Vagina (tissue), 2 donors: ENCODE measurements at places on chromosomes 16 and 17.

DNA sequence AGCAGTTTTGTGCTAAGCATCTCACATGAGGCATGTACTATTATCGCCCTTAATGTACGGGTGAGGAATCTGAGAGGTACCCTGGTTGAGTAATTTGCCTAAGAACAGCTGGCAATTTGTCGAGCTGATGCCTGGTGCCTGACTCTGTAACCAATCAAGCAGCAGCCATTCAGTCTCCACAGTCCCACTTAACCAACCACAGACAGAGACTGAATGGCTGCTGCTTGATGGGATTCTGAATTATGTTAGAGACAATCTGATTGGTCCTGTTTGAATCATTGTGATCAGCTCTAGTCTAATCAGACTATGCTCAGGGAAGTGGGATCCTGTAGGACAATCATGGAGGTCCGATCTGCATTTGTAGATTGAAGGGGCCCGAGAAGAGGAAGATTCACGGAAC, 447.0 kb downstream of the SHISA9 start:
- no peak for DNase-seq

DNA sequence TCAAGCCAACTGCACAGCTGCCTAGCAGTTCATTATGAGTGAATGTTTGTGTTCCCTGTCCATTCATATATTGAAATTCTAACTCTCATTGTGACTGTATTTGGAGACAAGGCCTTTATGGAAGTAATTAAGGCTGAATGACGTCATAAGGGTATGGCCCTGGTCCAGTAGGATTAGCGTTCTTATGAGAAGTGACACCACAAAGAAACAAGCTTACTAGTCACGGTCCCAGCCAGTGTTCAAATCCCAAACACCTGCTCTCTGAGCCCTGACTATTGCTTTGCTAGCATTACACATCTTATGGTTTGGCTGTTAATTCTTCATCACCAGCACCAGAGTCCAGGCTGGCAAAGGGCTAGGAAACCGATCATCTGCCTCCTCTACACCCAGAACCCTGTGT, 2.2 kb downstream of the ZNF668 start:
- no peak for DNase-seq

DNA sequence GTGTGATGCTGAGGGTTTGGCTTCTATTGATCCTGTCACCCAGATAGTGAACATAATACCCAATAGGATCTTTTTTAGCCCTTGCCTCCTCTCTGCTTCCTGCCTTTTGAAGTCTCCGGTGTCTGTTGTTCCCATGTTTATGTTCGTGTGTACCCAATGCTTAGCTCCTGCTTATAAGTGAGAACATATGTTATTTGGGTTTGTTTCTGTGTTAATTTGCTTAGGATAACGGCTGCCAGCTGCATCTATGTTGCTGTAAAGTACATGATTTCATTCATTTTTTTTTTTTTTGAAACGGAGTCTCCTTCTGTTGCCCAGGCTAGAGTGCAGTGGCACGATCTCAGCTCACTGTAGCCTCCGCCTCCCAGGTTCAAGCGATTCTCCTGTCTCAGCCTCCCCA, 23.0 kb downstream of the DUS2 start:
- DNase-seq, result no peak

DNA sequence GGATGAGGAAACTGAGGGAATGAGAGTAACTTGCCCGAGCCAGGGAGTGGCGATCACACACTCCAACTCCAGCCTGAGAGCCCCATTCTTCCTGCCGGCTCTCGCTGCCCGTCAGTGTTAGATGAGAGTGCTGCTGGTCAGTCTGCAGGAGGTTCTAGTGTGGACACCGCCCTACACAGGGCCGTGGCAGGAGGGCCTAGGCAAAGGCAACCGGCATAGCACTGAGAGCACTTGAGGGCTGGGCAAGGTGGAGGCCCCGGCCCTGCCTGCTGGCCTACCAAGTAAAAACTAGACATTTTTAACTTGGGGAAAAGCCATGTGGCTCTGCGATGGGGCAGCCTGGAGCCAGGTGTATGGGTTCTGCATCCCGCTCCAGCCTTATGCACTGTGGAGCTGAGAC, 354.8 kb downstream of the SEC14L1 start:
- no peak for DNase-seq

DNA sequence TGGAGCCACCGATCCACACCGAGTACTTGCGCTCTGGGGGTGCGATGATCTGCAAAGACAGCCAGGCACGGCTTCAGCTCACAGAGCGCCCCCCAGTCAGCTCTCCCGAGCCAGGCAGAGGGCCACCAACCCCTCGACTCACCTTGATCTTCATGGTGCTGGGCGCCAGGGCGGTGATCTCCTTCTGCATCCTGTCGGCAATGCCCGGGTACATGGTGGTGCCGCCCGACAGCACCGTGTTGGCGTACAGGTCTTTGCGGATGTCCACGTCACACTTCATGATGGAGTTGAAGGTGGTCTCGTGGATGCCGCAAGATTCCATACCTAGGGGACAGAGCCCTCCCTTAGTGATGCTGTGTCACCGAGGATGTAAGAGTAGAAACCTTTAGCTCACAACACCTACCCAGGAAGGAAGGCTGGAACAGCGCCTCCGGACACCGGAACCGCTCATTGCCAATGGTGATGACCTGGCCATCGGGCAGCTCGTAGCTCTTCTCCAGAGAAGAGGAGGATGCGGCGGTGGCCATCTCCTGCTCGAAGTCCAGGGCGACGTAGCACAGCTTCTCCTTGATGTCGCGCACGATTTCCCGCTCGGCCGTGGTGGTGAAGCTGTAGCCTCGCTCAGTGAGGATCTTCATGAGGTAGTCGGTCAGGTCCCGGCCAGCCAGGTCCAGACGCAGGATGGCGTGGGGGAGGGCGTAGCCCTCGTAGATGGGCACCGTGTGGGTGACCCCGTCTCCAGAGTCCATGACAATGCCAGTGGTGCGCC, 1.6 kb downstream of the ACTG1 start:
- no peak for DNase-seq

GRCh38 chr16:15052747-15053476, 3.0 kb downstream of the NTAN1 start:
- no peak for DNase-seq

- no peak for DNase-seq
These were observed 6.7 kb downstream of the SHMT1 start for GRCh38 chr17:18356624-18357023.

DNA sequence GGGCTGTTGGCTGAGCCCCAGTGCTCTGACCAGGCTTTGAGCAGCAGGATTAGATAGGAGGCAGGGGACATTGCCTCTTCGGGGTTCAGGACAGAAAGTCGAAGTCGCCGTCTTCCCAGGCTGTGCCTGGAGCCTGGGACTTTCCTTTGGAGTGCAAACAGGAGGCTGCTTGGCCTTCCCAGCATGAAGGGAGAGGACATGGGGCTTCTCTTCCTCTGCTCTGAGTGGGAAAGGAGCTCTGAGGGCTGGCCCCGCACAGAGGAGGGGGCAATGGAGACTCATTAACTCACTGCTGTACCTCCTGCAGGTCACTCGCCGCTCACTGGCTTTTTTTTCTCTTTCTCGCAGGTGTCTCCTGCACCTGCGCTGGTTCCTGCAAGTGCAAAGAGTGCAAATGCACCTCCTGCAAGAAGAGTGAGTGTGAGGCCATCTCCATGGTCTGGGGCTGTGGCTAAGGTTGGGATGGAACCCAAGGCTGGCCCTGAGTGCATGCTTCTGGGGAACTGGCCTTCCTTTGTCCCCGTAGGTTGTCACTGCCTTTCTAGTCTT, 642 bp downstream of the MT1F start:
- DNase-seq, result no peak

GRCh38 chr16:58049232-58050185, 24.0 kb downstream of the MMP15 start:
- DNase-seq, result no peak

DNA sequence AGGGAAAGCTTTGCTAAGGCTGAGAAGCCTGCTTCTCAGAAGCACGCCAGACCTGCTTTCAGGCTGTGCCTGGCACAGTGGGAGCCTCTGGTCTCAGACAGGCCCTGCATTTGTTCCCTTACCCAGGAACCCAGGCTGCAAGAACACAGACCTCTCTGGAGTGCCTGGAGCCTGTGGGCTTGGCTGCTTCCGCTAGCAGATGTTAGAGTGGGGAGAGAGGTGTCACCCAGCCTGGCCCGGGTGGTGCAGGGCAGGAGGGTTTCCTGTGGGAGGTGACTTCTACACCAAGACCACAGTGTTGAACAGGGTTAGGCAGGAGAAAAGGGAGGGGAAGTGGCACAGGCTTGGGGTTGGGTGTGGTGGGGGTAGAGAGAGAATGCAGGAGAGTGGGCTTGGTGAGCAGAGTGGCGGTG, 35.8 kb upstream of the ADGRG1 start:
- DNase-seq, result peak; percentile 94

- no peak for DNase-seq
These were observed 12.1 kb upstream of the TBX21 start for GRCh38 chr17:47720754-47721533.

DNA sequence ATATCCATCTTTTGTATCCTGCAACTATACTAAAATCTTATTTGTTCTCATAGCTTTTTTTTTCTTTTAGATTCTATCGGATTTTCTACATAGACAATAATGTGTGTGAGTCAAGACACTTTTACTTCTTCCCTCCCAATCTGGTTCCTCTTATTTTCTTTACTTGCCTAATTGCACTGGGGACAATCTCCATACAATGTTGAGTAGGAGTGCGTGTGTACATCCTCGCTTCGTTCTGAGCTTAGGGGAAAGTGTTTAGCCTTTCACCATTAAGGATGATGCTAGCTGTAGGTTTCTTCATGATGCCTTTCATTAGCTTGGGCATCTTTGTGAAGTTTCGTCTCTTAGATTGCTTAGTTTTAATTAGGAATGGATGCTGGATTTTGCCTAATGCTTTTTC, 2.9 kb downstream of the SPATA32 start:
- no peak for DNase-seq
